Effector CD4-positive, alpha-beta T cell (primary cell): ENCODE measurements at places on chromosomes 12 and 14.

DNA sequence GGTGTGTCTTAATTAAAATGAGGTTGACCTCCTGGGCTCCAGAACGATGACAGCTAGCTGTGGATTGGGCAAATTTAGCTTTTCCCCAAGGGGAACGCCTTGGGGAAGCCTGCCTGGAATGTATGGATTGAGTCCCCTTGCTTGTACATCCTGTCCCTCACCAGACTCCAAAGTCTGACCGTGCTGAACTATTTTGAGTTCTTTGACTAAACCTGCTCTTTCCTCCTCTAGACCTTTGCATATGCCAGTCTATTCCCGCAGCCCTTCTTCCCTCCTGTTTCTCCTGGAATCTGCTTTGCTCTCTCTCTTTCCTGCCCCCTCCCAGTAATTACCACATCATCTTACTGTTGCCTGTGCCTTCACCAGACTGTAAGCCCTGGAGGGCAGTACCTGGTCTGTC is 11.5 kb upstream of the KDM2B start:
- no peak for DNase-seq

DNA sequence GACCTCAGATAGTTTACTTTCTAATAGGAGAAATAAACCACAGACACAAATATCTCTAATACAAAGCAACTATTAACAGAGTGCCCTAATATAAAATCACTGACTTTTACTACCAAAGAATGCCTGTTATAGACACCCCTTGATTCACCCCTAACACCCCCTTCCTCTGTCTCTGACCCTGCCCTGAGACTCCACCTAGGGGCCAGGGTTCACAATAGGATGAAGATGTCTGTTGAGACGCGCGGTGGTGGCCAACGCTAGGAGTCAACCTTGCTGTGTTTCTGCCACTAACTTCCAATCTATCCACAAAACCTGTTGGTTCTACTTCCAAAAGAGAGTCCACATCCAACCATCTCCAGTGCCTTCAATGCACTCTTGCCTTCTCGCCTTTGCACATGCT is 10.9 kb upstream of the TC2N start:
- no peak for DNase-seq

DNA sequence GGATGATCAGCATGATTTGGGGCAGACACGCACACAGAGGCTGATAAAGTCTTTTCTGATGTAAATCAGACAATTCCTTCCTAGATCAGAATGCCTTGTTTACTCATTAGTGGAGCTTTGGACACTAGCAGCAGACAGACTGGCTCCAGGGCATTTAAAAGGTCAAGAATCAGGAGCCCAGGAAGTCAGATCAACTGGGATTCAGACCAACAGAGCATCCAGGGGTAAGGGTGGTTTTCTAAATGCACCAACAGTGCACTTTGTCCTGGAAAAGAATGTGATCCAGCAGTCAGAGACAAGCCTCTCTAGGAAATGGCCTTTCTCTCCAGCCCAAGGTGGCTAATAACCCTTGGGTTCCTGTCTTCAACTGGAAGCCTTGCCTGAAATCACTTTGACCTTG is 405.3 kb downstream of the MED13L start:
- no peak for DNase-seq

- no peak for DNase-seq
Observed at GRCh38 chr12:75205558-75205957, 4.1 kb downstream of the KCNC2 start.

- DNase-seq, result no peak
Observed at GRCh38 chr14:64910847-64911495, 3.3 kb upstream of the CHURC1 start.

DNA sequence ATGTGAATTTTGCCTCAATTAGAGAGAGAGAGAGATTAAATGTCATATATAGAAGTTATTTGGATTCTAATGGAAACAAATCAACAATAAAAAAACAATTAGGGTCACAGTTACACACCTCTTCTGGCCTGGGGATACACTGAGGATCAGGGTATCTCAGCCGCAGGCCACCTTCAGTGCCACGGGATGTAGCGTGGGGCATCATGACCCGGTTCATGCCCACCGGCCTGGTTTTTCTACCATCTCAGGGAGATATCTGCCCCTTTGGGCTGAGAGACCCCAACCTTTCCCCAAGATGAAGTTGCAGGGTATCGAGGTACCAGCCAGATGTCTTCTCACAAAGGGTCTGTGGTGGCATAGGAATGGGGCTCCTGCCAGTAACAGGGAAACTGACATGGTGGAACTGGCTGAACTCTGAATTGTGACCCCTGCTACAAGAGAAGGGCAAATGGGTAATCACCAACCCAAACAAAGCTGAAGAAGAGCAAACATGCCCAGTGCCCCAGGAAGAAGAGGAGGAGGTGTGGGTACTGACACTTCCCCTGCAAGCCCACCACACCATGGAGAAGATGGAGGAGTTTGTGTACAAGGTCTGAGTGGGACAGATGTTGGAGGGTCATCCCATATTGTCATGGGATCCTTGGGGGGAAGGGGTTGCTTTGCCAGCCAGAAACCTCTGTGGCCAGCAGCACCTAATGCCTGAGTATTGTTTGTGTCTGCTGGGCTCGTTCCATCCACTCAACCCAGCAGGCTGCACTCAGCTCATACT is 19.5 kb downstream of the SERPINA3 start:
- DNase-seq, result no peak

- DNase-seq, result no peak
Observed at GRCh38 chr14:97266653-97267052, 469.5 kb downstream of the VRK1 start.

GRCh38 chr12:79378496-79378895 is 312.3 kb downstream of the PAWR start:
- DNase-seq, result no peak

GRCh38 chr12:51669271-51669670 is 78.2 kb downstream of the SCN8A start:
- no peak for DNase-seq

GRCh38 chr14:73241481-73242165 is 4.3 kb downstream of the PAPLN start:
- DNase-seq, result no peak

DNA sequence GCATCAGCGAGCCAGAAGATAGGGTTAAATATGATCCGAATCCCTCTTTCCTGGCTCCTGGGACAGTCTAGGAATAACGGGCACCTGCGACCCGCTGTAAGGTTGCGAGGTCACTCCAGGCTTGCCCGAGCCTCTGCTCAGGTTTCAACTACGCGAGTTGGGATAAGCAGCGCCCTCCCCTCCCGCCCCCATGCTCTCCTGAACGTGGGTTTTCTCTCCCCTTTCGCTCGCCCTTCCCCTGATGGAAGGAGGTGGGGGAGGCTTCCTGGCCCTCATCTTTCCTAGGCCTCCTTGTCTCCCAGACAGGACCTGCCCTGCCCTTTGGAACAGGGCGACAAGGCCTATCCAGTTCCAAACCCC is 753 bp upstream of the ATP5MC2 start:
- no peak for DNase-seq

DNA sequence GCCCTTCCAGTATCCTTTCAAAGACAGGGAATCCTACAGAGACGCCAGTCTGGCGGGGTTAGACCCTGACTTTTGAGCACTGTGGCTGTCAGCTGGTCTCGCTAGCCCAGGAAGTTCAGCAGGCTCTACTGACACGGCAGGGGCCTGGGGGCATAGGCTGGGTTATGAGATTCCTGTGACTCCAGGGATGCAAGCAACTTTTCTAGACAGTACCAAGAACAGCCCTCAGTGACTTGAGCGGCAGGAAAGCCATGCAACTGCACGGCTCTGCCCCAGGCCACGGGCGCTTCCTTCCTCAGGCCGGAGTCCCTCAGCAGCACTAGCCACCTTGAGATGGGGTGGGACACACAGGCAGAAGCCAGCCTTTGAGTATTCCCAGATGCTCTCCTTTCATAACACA is 5.1 kb upstream of the SIVA1 start:
- DNase-seq, result no peak

DNA sequence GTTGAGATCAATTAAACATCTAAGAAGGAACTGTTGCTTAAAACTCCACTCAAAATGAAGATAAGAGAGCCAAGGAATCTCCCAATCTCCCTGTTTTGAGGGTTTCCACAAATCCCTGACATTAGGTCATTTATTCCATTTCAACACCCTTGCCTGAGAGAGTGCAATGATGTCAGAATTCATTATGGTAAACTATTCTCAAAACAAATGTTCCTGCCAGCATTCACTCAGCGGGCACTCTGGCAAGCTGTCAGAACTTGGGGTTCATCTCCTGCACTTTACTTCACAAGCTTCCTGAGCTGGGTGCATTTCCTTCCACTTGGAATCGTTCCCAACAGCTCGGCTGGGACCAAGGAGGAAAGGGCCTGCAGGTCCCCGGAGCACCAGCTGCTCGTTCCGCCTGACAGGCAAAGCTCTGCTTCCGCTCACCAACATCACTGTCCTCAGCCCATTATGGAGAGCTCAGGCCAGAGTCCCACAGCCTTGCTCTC is 117.8 kb downstream of the TTC7B start:
- no peak for DNase-seq

DNA sequence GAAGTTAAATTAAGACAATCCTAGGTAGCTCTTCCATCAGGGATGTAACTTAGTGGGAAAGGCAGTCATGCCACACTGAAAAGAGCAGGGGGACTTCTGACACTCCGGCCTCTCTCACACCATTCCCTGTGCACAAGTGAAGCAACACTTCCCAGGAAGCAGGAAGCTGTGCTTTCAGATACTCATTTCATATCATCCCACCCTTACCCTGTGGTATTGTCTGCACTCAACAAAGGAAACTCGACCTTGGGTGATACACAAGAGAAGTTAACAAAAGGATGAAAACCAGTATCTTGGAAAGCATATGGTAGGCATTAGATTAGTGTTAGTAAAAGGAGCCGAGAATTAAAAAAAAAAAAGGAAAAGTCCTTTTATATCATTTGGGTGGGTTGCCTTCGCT is 61.3 kb upstream of the MDM1 start:
- no peak for DNase-seq

GRCh38 chr12:10753059-10753458 is 29.9 kb upstream of the YBX3 start:
- no peak for DNase-seq

DNA sequence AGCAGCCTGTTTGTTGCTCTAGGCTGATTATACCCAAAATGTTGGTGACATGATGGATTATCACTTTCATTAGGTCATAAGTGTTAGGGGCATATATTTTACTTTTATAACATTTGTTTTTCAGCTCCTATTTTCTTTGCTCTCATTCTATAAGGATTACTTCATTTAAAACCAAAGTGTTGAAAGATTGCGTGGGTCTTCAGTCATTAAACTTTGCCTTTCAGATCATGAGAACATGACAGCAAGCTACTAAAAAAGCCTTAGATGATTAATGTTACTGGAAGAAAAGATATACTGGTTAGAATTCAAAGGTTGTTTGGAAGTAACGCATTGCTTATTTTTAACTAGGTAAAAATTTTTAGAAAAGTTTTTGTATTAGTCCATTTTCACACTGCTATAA is 156.8 kb downstream of the ERC1 start:
- no peak for DNase-seq

DNA sequence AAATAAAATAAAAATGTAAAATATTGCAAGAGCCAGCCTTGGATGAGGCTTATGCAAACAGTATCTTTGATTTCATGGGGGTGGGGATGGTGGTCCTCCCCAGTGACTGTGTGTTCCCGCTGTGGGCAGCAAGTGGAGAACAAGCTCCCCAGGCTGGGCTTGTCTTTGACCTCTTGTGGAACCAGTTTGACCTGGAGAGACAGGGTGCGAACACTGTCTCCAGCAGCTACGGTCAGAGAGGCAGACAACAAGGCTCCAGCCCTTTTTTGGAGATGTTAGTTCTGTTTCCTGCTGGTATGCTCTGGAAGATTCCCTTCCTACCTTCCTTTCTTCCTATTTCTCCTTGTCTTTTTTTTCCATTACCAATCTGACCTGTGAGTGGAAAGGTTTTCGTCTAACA is 21.8 kb upstream of the WSCD2 start:
- DNase-seq, result no peak

DNA sequence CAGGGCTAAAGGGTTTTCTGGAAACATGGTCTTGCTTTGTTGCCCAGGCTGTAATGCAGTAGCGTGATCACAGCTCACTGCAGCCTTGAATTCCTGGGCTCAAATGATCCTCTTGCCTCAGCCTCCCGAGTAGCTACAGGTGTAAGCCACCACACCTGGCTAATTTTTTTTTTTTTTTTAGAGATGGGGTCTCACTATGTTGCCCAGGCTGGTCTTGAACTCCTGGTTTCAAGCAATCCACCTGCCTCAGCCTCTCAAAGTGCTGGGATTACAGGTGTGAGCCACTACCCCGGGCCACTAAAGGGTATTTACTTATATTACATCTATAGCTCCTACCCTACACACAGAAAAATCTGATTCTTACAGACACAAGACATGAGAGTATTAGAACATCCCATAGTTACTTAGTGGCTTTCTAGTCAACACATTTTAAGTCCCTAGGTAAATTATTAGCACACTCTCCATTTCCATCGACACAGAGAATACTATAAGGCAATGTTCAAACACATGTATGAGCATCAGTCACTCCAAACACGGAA is 6.2 kb upstream of the DCAF11 start:
- DNase-seq, result no peak

DNA sequence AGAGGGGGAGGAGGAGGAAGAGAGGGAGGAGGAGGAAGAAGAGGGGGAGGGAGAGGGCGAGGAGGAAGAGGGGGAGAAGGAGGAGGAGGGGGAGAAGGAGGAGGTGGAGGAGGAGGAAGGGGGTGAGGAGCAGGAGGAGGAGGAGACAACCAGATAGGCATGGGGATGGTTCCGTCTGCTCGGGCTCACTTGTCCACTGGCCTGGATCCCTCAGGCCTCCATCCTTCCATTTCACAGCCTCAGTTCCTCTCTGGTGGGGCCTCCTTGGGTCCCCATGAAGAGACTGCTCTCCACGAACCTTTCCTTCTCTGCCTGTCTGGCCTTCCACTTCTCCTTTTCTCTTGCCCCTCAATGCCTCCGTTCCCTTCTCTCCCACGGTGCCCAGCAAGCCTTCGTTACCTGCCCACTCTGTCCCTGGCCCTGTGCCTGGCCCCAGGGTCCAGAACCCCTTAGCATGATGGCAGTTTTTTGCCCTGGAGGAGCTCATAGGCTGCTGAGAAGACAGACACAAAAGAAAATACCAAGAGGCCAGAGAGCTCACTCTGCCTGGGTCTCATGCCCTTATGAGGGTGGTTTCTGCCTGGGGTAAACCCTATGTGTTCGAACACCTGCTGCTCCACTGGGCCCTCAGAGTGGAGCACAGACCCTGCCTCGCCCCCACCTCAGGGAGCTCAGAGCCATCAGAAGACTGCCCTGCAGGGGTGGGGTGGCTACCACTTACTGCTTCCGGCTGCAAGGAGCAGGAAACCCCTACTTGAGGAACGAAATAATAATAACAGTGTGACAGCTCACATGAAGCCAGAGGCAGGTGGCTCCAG is 11.7 kb upstream of the CACNA2D4 start:
- DNase-seq, result no peak

DNA sequence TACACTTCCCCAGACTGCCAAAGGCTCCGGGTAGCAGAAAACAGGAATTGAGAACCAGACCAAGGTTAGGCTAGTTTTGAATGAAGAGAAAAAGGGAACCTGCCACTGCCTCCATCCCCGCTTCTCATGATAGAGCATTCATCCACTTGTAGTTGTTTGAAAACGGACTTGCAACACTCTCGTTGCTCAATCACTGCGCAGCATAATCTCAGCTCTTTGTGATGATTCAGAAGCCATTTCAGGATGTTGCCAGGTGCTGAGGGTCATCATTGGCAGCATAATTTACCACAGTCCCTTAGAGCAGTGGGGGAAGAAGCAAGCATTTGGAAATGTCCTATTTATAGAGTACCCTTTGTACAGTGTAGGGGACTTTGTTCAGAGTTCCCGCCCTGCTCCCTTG is 25.6 kb downstream of the KCNK13 start:
- DNase-seq, result no peak

GRCh38 chr12:13442457-13442856 is 245.9 kb downstream of the EMP1 start:
- DNase-seq, result no peak
